Vagina (tissue), 2 donors: ENCODE measurements at places on chromosomes 16 and 17. TPM values are rescaled to one million over a fixed set of nuclear protein-coding genes. Genes with fewer than 3 reads are reported as not detected.
A peak's percentile ranks its signal among the peaks of the same experiment; 100 is the strongest.

DNA sequence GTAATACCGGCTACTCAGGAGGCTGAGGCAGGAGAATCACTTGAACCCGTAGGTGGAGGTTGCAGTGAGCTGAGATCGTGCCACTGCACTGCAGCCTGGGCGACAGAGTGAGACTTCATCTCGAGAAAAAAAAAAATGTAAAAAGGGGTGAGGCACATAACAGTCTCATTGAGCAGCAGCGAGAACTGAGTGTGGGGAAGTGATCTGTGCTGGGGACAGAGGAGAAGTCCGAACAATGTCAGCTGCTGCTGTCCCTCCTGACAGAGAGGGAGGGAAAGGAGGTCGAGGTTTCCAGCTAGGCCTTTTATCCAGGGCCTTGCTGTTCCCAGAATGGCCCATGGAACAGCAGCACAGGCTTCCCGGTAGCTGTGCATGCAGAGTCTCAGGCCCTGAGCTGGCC, 14.0 kb downstream of the C16orf74 start:
- no peak overlapping the region for H3K27ac ChIP-seq
- no peaks in the 10 kb centered on the region for H3K36me3 ChIP-seq
- H3K27me3 ChIP-seq: no peaks in the 10 kb centered on the region

GRCh38 chr17:66423056-66423955, 120.9 kb downstream of the PRKCA start:
- H3K4me1 ChIP-seq: no peaks in the 10 kb centered on the region
- H3K27me3 ChIP-seq: no peaks in the 10 kb centered on the region
- H3K27ac ChIP-seq: no peak overlapping the region
- H3K4me3 ChIP-seq: no peak overlapping the region
- DNase-seq: no peak

ARHGAP23 gene
- total RNA-seq: 70.2 TPM

DNA sequence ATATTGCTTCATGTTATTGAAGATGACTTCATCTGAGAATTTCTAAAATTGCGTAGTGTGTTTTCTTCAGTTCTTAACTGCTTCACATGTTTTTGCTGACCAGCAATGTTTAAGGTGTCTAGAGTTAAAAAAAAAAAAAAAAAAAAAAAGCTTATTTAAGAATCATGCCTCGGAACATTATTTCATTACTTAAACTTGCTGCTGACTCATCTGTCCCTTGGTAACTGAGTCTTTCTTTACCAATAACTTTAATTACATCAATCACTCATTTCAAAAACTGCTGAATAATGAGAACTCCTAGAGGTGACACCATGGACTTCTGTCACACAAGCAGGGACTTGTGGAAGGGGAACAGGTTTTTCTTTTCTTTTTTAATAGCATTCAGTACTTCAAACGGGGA, 16.2 kb downstream of the IRX5 start:
- H3K27ac ChIP-seq: no peak overlapping the region
- no peaks in the 10 kb centered on the region for H3K4me1 ChIP-seq
- H3K36me3 ChIP-seq: no peaks in the 10 kb centered on the region

CLEC3A gene
- total RNA-seq: not detected

GRCh38 chr17:49716668-49717364, 9.1 kb upstream of the SLC35B1 start:
- H3K4me3 ChIP-seq: no peak overlapping the region
- DNase-seq: no peak
- no peaks in the 10 kb centered on the region for H3K27me3 ChIP-seq
- no peaks in the 10 kb centered on the region for H3K4me1 ChIP-seq
- no peaks in the 10 kb centered on the region for H3K36me3 ChIP-seq

QPRT gene
- 13.8 TPM for total RNA-seq

DNA sequence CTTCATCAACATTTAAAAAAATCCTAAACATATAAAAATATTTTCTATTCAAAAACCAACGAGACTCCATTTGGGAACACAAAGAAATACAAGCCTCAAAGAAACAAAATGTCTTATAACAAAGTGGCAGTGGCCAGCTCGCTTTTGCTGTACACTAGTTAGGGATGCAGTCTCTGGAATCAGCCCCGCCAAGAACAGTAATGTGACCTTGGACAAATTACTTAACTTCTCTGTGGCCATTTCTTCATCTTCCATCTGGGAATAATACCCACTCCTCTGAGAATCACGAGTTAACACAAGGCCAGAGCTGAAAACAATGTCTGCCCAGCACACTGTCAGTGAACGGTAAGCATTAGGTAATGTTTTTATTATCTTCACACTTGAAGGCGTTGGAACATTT, 5.6 kb downstream of the STAT5B start:
- peaks cover 65% of the 10 kb centered on the region for H3K4me1 ChIP-seq
- no peaks in the 10 kb centered on the region for H3K27me3 ChIP-seq
- H3K27ac ChIP-seq: peak overlapping the region; percentile 34
- no peak for DNase-seq

- H3K4me3 ChIP-seq: peak overlapping the region; percentile 52
- no peaks in the 10 kb centered on the region for H3K36me3 ChIP-seq
These were observed 642 bp downstream of the MT1F start for GRCh38 chr16:56658327-56658875.

DNA sequence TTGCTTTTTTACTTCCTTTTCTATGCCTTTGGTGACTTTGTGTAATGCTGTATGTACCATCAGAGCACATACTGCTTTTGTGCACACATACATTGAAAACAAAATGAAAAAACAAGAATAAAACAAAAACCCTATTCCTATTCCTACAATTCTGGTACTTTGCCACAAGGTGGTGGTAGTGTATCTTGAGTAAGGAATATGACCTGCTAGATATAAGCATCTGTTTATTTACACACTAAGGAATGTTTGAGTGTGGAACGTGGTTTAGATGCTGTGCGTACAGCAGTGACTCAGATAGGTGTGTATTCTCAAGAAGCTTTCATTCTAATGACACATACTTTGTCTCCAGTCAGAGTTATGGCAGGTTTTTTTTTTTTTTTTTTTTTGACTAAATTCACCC, 606.2 kb downstream of the WWOX start:
- DNase-seq: no peak
- no peaks in the 10 kb centered on the region for H3K27me3 ChIP-seq
- no peak overlapping the region for H3K27ac ChIP-seq
- H3K36me3 ChIP-seq: no peaks in the 10 kb centered on the region
- no peak overlapping the region for H3K4me3 ChIP-seq

FAM117A gene
- 15.7 TPM for total RNA-seq

- H3K4me3 ChIP-seq: no peak overlapping the region
- H3K27me3 ChIP-seq: no peaks in the 10 kb centered on the region
- peaks cover 21% of the 10 kb centered on the region for H3K4me1 ChIP-seq
- no peak for DNase-seq
- H3K36me3 ChIP-seq: peaks cover 20% of the 10 kb centered on the region
These were observed 4.4 kb downstream of the COPRS start for GRCh38 chr17:31854672-31855071.

GRCh38 chr16:75836347-75837010, 110.2 kb upstream of the CPHXL start:
- H3K4me3 ChIP-seq: no peak overlapping the region
- no peak overlapping the region for H3K27ac ChIP-seq
- no peak for DNase-seq
- no peaks in the 10 kb centered on the region for H3K27me3 ChIP-seq
- no peaks in the 10 kb centered on the region for H3K4me1 ChIP-seq

DNA sequence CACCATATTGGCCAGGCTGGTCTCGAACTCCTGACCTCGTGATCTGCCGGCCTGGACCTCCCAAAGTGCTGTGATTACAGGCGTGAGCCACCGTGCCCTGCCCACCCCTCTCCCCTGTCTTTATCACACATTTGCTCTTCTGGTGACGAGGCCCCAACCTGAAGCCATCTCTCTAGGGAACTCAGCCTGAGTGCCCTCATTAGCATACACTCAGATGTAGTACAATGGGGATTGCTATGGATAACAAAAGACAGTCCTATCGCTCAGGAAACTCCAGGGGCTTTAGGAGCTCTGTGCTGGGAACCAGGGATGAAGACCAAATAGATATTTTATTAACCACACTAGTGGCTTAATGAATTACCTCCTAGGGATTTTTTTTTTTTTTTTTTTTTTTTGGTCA, 100.7 kb downstream of the MARF1 start:
- H3K4me3 ChIP-seq: no peak overlapping the region
- H3K27ac ChIP-seq: no peak overlapping the region
- H3K4me1 ChIP-seq: peaks cover 5% of the 10 kb centered on the region
- no peaks in the 10 kb centered on the region for H3K27me3 ChIP-seq
- no peaks in the 10 kb centered on the region for H3K36me3 ChIP-seq
- no peak for DNase-seq

DNA sequence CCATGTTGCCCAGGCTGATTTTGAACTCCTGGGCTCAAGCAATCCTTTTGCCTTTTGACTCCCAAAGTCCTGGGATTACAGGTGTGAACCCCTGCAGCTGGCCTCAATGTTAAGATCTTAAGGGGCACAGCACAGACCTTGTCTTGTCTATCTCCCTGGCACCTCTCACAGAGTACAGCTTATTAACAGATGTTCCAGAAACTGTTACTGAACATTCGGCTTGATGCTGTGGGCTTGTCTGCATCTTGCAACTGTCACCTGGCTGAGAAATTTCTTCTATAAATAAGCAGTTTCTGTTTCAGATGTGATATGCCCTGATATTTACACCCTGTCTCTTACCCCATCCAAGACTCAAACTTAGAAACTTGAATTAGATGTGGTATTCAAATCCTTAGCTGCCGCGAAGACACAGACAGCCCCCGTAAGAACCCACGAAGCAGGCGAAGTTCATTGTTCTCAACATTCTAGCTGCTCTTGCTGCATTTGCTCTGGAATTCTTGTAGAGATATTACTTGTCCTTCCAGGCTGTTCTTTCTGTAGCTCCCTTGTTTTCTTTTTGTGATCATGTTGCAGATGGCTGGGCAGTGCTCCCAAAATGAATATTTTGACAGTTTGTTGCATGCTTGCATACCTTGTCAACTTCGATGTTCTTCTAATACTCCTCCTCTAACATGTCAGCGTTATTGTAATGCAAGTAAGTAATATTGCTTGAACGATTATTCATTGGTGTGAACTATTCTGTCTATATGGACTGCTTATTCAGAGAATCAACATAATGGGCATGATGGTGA, at the start of gene TNFRSF17:
Gene TNFRSF17 (plus strand): TSS at position 450 of the 791 bp plus-strand sequence. CDS start 115 bp downstream, at position 565.
- no peak within 1 kb of the TSS for H3K4me3 ChIP-seq
- no peaks in the 10 kb centered on the region for H3K27me3 ChIP-seq
- DNase-seq: no peak
- no peaks in the 10 kb centered on the region for H3K36me3 ChIP-seq

- H3K4me1 ChIP-seq: no peaks in the 10 kb centered on the region
- no peak overlapping the region for H3K27ac ChIP-seq
- no peaks in the 10 kb centered on the region for H3K36me3 ChIP-seq
- no peak for DNase-seq
- H3K4me3 ChIP-seq: no peak overlapping the region
These were observed 134.7 kb upstream of the NETO2 start for GRCh38 chr16:47278306-47278970.

DNA sequence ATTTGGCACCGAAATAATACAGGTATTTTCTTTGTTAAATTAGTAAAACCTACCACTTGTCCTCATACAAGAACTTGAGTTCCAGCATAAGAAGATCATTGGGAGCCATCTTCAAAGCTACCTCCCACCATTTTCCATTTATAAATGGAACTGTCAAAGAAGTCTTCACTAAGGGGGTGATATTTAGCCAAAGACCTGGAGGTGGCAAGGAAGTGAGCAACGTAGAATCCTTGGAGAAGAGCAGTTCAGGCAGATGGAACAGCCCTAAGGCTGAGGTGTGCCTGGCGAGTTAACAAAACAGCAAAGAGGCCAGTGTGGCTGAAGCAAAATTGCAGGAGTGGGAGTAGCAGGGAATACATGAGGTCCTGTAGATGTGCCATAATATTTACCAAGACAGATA, 1.8 kb downstream of the KCNJ16 start:
- H3K27me3 ChIP-seq: no peaks in the 10 kb centered on the region
- H3K27ac ChIP-seq: no peak overlapping the region
- no peak overlapping the region for H3K4me3 ChIP-seq
- no peaks in the 10 kb centered on the region for H3K36me3 ChIP-seq
- DNase-seq: no peak

MILR1 gene
- total RNA-seq: 11.0 TPM

- H3K27ac ChIP-seq: no peak overlapping the region
- no peak overlapping the region for H3K4me3 ChIP-seq
- no peaks in the 10 kb centered on the region for H3K27me3 ChIP-seq
These were observed 2.6 kb upstream of the ATP2A3 start for GRCh38 chr17:3966720-3967363.

KRTAP2-3 gene
- not detected for total RNA-seq

DNA sequence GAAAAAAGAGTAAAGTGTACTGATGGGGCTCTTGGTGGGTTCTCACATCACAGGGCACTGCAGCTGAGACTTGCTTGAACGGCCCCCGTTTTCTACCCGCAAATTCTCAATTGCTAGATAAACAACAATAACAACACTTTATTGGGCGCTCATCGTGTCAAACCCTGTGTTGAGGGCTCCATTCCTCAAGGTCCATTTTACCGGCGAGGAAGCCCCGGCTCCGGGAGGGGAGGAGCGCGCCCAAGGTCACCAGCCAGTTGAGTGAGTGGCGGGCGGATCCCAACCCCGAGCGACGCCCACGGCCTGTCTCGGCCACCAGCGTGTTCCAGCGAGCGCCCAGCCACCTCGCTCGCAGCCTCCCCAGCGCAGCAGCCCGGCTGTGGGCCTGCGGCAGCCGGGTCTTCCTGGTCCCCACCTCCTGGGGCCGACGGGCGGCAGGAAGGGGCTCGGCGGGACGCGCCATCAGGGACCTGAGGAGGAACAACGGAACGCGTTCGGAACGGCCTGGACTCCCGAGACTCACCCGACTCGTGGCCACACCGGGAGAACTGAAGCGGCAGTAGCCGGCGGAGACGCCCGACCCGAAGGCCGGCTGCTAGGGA, 373 bp downstream of the CMC2 start:
- H3K4me1 ChIP-seq: peaks cover 28% of the 10 kb centered on the region
- H3K36me3 ChIP-seq: no peaks in the 10 kb centered on the region
- H3K27ac ChIP-seq: peak overlapping the region; percentile 98
- no peak for DNase-seq

DNA sequence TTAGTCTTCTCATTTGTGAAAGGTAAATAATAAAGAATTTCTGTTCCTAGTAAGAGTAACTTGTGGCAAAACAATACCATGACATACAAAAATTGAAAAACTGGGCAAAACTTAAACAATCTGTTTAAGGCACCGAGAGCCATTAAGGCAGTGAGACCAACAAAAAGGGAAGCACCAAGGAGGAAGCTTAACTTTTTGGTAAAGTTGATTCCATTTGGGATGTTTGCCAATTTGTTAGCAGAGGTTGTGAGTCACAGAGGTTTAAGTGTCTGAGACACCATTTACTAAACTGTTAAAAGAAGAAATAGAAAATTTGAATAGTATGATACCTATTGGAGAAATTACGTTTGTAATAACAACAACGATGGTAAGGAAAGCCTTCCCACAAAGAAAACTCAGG, 4.9 kb downstream of the SLC35G3 start:
- H3K27ac ChIP-seq: no peak overlapping the region
- no peaks in the 10 kb centered on the region for H3K36me3 ChIP-seq
- no peak for DNase-seq
- H3K4me3 ChIP-seq: no peak overlapping the region
- H3K4me1 ChIP-seq: no peaks in the 10 kb centered on the region
